ENCODE measurements at places on chromosomes 16 and 17.

DNA sequence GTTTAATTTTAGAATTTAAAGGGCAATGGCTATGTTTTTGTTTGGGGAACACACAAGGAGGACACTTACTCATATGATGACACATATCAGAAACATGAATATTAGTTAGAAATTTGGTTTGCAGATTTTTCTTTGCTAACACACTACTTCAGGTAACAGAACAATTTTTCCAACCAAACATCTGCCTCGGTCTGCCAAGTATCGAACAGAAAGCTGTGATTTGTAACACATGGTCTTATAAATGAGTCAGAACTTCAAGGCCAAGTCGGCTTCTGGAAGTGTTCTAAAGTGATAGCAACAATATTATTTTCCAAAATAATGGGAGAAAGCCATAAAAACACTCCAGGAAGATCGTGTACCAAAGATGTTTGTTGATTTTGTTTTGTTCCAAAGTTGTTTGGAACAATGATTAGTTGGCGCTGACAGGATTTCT is 75.9 kb upstream of the PMFBP1 start:
- no peak for DNase-seq

GRCh38 chr16:2497116-2497630 is 16.6 kb upstream of the ATP6V0C start:
- DNase-seq, result no peak

DNA sequence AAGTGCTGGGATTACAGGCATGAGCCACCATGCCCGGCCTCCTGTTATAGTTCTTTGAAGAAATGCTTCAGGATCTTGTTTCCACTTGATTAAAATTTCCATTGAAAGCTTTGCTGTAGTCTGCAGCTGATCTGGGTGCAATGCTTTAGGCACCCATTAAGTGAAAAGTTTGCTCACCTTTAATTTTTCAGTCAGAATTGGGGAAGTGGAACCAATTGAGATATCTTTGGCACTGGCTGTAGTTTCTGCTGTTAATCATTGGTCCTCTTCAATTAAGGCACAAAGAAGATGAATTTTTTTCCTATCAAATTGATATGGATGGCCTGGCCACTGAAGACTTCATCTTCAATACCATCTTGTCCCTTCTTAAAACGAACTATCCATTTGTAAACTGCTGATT is 336.1 kb upstream of the TBX2 start:
- no peak for DNase-seq

- DNase-seq, result no peak
Observed at GRCh38 chr16:14377326-14377725, 252.7 kb downstream of the PARN start.

DNA sequence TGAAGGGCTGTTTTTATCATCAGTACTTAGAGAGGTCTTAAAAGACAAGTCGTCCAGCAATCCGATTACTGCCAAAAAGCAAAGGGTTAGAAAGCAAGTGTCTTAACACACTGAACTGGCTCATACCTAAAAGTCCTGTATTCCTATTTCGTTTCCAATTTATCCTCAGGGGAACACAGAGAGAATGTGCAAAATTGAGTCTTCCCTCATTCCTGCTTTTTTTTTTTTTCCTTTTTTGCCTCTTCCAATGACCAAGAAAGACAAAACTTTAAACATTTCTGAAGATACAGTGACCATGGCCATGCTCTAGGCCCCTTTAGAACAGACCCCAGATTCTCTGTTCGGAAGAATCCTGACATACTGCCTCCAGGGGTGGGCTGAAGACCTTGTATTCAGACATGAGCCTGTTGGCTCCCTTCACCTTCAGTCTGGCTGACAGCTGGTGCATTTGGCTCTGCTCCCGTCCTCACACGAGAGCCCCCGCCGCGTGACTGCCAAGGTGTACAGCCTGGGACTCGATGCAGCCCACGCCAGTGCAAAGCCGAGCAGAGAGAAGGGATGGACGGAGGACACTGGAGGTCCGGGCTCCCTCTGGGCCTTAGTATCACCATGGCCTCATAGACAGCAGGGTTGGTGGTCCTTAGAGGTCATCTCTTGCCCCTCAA is 47.0 kb downstream of the COTL1 start:
- DNase-seq, result no peak

- no peak for DNase-seq
Observed at GRCh38 chr17:73533127-73533526, 111.1 kb downstream of the SDK2 start.

- no peak for DNase-seq
Observed at GRCh38 chr16:65254144-65254543, 132.3 kb upstream of the CDH11 start.

DNA sequence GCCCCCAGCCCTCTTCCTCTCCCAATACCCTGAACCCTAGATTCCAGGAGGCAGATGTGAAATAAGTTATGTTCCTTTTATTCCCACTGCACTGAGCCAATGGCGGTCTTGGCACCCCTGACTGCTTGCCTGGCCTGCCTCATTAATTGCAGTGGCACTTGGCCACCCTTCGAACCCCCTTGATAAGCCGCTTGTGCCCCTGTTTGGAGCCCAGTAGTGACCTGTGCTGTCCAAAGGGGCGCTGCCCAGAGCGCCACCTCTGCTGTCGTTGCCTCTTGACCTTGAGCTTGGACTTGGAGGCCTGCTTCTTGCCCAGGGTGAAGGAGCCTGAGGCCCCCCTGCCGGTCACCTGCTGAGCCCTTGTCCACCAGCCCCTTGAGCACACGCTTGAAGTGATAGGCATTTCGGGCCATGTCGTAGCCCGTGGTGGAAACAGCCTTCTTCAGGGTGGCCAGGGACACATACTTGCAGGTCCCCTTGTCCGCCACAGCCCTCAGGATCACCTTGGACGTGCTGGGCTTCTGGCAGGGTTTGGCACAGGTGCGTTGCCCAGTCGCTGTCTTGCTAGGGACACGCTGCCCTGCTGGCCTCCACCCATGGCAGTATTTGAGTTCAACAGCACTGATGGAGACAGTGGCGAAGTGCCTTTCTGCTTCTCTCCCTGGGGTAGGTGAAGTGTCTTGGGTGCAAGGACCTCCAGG is 5.7 kb downstream of the SGCA start:
- no peak for DNase-seq

GRCh38 chr17:83200231-83200699 is 120.9 kb downstream of the METRNL start:
- DNase-seq, result no peak

DNA sequence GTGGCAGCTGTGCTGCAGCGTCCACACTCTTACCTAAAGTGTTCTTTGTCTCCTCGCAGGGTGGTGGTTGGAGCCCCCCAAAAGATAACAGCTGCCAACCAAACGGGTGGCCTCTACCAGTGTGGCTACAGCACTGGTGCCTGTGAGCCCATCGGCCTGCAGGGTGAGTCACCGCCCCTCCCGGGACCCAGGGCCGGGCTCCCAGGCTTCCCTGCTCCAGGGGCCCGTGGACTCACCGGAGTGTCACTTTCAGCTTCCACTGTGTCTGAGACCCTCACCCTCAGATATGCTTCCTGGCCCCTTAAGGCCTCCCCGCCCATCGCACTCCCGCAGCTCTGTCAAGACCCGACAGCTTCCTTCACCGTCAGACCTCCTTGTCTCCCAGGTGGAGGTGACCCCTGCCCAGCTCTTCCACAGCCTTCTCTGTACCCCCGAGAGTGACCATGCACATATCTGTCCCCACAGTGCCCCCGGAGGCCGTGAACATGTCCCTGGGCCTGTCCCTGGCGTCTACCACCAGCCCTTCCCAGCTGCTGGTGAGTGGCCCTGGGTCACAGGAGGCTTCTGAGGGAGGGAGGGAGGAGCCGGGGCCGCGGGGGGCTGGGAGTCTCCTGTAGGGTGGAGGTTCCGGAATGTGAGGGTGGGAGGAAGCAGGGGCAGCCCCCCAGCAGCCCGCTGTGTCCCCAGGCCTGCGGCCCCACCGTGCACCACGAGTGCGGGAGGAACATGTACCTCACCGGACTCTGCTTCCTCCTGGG is 1.8 kb downstream of the ITGAX start:
- DNase-seq, result no peak

DNA sequence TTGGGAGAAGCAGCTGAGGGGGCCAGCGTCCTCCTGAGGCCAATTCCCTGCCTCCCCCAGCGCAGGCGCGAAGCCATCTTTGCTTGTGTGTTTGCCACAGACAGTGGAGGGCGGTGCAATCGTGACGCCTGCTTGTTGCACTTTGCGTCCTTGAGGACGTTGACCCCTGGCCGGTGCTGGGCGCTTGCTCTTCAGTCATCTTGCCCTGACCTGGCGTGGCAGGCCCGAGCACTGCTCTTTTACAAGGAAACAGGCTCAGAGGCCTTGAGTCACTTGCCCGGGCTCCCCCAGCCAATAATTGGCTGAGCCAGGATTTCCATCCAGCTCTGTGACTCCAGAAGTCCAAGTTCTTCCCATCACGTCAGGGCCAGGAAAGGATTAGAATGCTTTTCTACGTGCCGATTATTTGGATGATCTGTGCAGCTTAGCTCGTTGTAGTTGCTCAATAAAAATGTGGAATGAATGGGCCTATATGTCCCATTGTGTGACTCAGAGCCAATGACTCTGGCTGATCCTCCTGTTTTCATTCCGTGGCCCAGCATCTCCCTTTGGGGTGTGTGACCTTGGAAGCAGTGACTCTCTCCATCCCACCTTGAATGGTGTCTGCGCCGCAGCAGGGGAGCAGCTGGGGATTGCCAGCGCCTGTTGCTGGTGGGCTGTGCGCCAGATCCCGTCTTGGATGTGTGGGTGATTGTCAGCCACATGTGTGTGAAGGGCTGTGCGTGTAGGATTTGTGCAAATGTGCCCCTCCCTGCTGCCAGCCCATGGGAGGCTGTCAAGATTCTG is 214.1 kb downstream of the SEC14L1 start:
- no peak for DNase-seq

- DNase-seq, result no peak
Observed at GRCh38 chr16:81593481-81593880, 148.9 kb downstream of the CMIP start.

GRCh38 chr17:80963812-80964543 is 27.7 kb upstream of the CHMP6 start:
- DNase-seq, result no peak

DNA sequence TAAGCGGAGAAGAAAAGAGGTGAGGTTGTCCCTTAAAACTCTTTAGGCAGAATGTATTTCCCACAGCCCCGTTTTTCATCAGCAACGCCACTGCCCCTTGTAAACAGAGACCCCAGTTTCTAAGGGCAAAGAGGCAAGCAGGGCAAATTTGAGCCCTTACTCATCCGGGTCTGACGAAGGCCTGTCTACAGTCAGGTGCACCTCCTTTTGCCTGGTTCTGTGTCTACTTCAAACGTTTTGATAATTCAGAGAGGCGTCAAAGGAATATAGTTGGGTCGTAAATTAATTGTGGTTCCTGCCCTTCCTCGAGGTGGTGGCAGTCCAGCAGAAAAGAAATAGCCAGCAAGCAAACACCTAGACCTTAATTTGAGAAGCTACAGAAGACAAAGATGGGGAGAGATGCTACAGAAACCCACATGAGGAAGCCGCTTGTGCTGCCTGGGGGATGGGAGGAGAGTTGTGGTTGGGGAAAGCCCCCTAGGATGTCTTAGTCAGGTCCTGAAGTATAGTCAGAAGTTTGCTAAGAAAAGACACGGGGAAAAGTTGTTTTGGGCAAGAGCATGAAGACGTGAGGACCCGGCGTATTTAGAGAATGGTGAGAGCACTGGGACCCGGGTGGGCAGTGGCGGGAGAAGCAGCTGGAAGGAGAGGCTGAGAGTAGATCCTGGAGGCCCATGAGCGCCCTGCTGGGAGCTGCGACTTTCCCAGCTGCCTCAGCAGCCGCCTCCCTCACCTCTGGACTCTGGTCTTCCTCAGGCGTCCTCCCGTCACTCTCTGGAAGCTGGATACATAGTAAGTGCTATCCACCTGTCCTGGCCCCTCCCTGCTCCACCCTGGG is 2.4 kb downstream of the FBRS start:
- DNase-seq, result no peak

GRCh38 chr16:51442141-51442870 is 291.2 kb upstream of the SALL1 start:
- no peak for DNase-seq

DNA sequence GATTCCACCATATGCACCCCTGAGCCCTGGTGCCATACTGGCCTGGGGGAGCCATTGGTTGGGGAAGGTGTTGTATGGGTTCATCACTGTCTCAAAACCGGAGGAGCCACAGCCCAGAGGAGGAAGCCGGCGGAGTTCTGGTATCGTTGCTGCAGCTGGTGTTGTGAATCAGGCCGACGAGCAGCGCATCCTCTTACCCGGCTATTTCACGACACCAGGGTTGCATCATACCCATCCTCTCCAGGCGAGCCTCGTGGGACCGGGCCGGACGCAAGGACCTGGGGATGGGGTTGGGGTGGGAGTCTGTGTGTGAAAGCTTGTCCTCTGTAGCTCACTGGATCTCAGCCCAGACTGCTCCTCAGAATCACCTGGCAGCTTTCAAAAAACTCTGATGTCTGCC is 6.6 kb upstream of the SLC12A3 start:
- DNase-seq, result no peak

- no peak for DNase-seq
Observed at GRCh38 chr17:18309202-18309601, 5.6 kb downstream of the TOP3A start.

- DNase-seq, result no peak
Observed at GRCh38 chr17:61421460-61421859, 21.8 kb downstream of the TBX2 start.

DNA sequence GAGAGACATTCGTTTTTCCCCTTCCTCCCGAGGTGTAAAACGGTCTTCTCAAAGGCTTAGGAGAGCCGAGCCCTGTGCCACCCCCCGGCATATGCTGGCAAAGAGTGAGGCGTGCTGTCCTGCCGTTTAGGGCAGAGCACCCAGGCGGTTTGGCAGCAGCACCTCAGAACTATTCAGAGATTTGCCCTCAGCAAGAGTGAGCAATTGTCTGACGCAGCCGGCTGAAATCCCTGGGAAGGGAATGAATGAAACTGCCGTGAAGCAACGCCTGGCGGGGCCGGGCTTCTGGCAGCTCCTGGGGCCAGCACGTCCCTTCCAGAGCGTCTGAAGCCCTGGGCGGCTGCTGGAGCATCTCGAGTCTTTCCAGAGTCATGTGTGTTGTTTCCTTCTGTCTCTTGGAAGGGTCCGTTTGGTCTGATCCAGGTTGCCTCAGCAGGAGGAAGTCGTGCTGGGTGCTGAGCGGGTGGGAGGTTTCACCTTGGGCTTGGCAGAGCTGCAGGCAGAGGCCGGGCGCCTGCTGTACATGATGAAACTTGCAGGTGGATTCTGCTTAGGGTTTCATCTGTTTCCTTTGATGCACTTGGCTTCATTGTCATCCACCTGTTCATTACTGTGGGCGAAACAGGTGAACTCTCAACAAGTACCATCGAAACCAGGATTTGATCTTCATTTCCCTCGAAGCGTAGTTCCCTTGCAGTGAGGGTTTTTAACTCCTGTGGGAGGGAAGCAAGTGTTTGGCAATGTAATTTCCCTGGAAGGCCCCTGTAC is 35.4 kb downstream of the TBCD start:
- DNase-seq, result no peak

DNA sequence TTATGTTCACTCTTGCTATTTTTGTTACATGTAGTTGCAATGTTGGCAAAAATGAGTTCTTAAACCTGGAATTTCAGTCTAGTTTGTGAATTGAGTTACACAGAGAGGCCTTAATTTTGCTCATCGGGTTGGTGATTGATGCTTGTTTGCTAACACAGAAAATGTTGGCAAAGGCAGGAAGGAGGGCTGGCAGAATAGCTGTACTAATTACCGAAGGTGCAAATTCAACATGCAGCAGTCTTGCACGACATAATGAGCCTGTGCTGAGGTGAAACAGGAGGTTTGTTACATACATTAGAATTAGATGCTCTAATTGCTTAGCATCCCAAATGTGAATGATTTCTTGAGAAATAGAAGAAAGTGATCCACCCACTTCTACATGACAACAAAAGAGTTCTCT is 475.0 kb upstream of the TOM1L1 start:
- DNase-seq, result no peak

GRCh38 chr16:11677451-11677951 is 9.2 kb downstream of the SNN start:
- no peak for DNase-seq

- no peak for DNase-seq
Observed at GRCh38 chr17:17761894-17762743, 74.7 kb downstream of the SREBF1 start.

All from stimulated activated CD8-positive, alpha-beta memory T cell treated with anti-CD3 and anti-CD28 coated beads, Interleukin-7, amount 100 ng/mL, for 1 hour (primary cell).